CD4-positive, alpha-beta T cell treated with Interleukin-17A for 1 hour (primary cell): ENCODE measurements at places on chromosomes 12 and 14.

GRCh38 chr14:102568115-102568614 lies 24.3 kb upstream of the RCOR1 start:
- DNase-seq, result peak; percentile 61

DNA sequence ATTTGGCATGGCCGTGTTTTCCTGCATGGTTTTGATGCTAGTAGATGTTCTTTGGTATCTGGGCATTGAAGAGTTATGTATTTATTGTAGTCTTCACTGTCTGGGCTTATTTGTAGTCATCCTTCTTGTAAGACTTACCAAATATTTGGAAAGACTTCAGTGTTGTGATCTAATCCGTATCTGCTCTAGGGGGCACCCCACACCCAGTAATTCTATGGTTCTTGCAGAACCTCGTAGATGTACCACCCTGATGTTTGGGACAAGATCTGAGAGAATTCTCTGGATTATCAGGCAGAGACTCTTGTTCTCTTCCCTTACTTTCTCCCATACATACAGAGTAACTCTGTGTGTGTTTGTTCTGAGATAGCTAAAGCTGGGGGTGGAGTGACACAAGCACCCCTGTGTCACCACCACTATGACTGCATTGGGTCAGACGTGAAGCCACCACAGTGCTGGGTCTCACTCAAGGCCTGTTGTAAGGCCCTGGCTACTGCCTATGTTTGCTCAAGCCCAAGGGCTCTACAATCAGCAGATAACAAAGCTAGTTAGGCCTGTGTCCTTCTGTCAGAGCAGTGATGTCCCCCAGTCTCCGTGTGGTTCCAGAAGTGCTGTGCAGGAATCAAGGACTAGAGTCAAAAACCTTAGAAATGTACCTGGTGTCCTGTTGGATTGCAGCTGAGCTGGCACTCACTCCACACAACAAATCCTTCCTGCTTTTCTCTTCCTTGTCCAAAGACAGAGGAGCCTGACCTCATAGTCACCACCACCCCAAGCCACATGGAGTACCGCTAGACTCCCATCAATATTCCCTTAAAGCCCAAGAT lies 9.6 kb downstream of the RDH16 start:
- no peak for DNase-seq

DNA sequence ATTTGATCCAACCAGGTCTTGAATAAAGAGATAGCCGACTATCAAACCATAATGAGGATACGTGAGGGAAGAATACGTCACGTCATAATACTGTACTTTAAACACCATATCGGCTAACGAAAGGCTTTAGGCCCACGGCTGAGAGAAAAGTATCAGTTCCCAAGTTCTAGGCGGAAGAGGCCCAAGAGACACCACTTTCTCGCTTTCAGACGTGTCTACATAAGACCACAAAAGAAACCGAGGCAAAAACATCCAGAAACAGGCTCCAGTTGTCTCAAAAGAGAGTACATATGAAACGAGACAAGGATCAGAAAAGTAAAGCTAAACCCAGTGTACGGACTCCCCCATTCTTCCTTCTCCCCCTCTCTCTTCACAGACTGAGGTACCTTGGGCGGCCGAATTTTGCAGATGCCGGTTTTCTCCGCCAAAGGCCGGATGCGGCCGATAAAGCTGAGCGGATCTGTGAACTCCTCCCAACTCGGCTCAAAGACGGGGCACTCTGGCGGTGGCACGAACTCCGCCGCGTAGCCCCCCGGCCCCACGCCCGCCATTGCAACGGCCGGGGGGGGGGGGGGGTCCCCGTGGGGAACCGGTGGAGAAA lies 479 bp downstream of the KDM5A start:
- peak; percentile 69 for DNase-seq

DNA sequence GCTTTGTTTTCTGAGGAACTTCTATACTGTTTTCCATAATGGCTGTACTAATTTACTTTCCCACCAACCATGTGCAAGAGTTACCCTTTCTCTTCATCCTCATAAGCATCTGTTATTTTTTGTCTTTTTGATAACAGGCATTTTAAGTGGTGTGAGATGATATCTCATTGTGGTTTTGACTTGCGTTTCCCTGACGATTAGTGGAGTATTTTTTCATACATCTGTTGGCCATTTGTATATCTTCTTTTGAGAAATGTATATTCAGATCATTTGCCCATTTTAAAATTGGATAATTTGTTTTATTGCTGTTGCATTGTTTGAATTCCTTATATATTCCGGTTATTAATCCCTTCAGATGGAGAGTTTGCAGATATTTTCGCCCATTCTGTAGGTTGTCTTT lies 10.2 kb upstream of the HMGA2 start:
- no peak for DNase-seq

- no peak for DNase-seq
Observed at GRCh38 chr12:57543581-57543980, 3.4 kb downstream of the DCTN2 start.

GRCh38 chr12:104219908-104220404 lies 4.4 kb downstream of the TXNRD1 start:
- DNase-seq, result peak; percentile 52

- DNase-seq, result no peak
Observed at GRCh38 chr14:101950100-101950499, 14.3 kb upstream of the DYNC1H1 start.

- no peak for DNase-seq
Observed at GRCh38 chr14:87934185-87934584, 58.8 kb downstream of the GALC start.

DNA sequence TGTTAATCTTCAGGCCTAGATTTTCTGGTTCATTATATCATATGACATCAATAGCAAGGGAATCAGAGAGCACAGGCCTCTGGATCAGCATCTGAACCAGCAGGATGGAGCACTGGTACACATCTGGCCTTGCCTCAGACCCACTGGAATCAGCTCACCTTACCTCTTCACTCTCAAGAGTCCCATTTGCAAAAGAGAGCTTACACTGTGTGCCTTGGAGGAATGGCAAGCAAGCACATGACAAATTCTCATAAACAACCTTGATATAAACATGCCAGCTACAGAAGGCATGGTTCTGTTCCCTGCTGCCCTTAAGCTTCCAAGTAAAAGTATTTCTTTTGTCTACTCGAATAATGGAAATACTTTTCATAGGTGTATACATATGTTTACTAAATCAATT lies 128.6 kb upstream of the CPM start:
- no peak for DNase-seq

GRCh38 chr12:92334552-92334951 lies 188.9 kb upstream of the BTG1 start:
- no peak for DNase-seq

DNA sequence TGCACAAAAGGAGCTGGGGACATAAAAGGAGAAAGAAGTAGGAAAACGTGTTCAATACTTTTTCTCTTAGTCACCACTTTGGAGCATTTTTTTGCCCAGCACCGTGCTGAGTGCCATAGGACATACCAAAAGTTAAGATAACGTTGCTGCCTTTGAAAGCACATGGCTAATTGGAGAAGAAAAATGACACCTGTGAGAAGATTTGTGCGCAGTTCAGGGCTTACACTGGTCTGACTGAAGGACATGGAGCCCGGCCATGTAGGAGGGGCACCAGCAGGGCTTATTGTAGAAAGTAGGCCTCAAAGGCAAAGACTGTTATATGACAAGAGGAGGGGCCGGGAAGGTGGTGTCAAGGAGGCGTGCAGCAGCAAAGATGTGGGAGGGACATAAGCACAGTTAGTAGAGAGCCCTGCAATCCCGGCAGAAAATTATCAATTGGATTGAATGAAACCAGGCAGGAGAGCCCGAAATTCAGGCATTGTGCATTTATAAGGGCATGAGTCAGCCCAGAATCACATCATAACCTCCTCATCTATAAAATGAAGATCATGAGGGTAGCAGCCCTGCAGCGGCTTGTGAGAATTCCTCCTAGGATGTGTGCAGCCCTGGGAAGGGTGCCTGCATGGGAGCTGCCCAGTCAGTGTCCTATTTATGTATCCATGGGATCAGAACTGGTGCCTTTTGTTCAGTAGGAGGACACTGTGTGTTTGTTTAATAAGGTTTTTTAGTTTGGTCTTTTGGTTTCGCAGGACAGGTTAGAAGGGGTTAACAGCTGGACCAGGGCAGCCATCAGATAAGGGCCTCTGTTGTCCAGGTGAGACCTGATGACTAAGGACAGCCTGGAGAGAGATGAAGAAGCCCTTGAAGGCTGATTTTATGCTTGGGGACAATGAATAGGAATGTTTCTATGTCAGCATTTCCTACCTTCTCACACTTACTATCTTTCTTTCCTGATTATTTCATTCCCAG lies 122.4 kb downstream of the GPR135 start:
- DNase-seq, result no peak

- no peak for DNase-seq
Observed at GRCh38 chr12:102503056-102503681, 22.8 kb upstream of the IGF1 start.

- DNase-seq, result no peak
Observed at GRCh38 chr14:100839681-100840111, 13.8 kb downstream of the MEG3 start.

- no peak for DNase-seq
Observed at GRCh38 chr14:101373690-101374295, 187.5 kb upstream of the DIO3 start.

DNA sequence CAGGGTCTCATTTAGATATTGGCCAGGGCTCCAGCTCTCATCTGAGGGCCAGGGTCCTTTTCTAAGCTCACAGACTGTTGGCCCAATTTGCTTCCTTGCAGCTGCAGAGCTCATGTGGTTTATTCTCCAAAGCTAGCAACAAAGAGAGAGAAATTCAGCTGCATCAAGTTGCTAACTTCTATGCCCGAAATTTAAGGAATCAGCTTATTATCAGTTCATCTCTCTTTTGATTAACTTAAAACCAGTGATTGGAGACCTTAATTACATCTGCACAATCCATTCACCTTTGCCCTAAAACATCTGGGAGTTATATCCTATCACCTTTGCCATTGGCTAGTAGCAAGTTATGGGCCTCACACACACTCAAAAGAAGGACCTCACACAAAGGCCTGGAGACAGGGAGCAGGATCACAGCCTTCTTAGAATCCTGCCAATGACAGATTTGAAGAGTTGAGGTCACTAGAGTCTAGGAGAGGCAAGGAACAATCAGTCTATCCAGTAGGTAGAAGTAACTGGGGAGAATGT lies 258.8 kb upstream of the GARIN6 start:
- no peak for DNase-seq

DNA sequence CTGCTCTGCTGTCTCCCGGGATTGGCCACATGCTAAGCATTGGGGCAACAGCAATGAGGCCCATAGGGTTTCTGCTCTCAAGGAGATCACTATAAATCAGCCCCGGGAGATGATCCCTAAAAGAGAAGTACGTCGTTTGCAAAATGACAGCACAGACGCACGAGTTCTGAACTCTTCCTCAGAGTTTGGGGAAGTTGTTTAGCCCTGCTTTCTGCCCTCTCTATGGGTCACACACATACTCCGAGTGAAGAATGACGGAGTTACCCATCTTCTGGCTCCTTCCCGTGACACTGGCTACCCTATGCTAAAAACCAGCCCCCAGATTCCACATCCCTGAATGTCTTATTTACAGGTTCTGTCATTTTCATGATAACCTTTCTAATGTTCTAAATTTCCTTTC lies 258.0 kb upstream of the PLEKHG7 start:
- DNase-seq, result no peak

DNA sequence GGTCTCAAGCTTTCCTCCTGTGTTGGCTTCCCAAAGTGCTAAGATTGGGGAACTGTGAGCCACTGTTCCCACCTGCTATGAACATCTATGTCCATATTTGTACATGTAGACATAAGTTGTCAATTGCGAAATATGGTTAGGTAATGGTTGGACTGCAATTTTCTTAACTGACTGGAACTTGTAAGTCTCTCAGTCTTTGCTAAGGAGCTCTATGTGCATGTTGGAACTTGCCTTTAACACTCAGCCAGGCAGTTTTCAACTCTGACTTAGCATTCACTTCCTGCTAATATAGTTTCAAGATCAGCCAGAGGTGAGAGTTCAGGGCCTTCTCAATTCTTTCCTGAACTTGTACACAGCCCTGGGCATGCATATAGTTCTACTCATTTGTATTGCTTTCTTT lies 44.5 kb upstream of the EEA1 start:
- DNase-seq, result no peak

DNA sequence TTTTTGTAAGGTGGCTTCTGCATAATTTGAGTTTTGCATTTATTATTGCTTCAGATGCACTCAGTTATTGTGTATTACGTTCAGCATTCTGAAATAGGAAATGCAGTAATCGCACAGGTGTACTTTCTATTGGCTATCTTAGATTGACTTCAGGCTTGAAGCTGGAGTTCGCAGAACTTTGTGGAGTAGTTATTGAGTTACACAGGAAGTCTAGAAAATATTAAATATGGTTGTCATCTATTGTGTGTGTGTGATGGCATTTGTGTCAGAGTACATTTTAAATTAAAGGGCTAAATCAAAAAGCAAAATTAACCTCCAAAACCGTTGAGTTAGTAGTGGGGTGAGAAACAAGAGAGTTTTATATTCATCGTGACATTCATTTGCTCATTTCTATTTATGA lies 2.7 kb downstream of the ARID2 start:
- DNase-seq, result peak; percentile 75

GRCh38 chr12:104727726-104728465 lies 230.2 kb downstream of the SLC41A2 start:
- DNase-seq, result no peak

- peak; percentile 56 for DNase-seq
Observed at GRCh38 chr12:122946690-122947341, 19.4 kb downstream of the ABCB9 start.

GRCh38 chr12:110062241-110062640 lies 13.9 kb upstream of the C12orf76 start:
- DNase-seq, result no peak

DNA sequence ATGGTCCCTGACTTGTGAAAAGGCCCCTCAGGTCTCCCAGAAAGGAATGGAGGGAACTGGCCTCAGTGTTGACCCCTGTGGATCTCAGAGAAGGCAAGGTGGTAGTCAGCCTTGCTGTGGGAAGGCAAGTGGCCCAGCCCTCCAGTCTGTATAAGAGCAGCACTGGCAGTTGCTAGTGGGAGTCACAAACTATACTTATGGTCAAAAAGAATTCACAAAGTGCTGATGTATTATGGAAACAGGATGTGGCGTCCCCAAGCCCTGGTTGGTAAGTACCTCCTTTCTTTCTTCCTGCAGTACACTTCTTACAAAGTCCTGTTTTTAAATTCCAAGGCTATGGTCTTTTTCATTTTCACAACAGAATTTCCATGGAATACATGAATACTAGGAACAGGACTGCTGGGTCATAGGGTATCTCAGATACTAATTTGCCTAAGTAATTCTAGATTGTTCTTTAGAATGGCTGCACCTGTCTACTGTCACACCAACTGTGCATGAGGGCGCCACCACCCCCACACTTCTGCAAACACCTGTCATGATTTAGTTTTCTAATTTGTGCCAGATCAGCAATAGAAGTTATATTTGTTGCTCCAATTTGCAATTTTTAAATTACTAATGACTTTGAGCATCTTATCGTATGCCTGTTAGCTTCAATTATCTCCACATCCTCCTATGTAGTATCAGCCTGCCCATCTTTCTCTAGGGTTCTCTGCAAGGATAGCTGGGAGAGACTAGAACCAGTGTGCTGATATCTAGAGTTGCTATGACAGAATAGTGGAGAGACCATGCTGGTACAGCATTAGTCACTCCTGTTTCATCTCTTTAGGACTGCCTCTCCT lies 40.7 kb upstream of the TMEM263 start:
- peak; percentile 12 for DNase-seq
